ENCODE measurements at places on chromosomes 6 and 20.

DNA sequence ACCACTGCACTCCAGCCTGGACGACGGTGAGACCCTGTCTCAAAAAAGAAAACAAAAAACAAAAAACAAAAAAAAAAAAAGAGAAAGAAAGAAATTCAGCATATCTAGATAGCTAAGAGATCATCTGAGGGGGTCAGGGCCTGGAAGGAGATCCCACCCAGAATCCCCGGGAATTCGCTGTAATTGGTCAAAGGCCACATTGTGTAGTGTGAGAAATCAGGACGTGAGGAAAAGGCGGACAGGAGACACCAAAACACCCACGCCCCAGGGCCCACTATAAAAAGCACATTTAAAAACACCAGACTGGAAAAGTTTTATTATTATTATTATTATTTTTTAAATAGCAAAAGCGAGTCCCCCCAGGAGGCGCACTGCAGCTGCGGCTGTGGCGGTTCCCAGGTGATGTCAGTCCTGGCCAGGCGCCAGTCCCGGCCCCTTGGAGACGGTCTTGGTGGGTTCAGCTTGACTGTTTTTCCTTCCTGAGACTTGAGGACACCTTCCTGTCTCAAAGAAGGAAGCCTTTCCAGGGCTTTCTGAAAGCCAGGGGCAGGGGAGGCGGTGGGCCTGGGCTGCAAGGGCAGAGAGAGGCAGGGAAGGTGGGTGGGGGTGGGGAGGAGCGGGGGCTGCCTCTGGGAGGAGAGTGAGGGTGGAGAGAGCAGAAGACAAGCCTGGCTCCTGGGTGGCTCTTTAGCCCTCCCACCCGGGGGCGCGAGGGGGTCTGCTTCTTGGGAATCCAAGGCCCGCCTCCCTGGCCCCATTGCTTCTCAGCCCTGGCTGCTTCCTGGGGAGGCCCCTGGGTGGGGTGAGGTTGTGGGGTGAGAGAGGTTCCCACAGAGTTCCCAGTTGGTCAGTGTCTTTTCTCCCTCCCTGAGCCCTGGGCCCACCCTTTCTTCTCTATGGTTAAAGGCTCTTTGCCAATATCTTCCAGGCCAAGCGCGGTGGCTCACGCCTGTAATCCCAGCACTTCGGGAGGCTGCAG, 14.5 kb downstream of the TCF15 start:
- no peak for DNase-seq

- no peak for DNase-seq
Measured at GRCh38 chr6:105780146-105780860, 305.8 kb upstream of the PRDM1 start.

DNA sequence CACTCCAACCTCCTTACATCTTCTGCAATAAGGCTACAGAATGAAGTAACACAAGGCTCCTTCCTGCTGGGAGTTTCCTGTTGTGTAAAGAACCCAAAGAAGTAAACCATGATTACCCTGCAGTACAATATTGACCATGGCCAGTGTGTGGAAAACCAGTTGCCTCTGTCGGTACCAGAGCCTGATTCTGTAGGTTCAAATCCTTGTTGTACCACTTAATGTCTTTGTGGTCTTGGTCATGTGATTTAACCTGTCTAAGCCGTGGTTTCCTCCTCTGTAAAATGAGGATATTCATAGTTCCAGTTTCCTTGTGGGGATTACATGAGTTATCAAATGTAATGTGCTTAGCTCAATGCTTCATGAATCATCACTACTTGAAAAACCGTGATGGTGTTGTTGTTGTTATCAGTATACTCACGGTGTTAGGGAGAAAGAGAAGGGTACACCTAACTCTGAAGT, 60.3 kb upstream of the PRELID3B start:
- no peak for DNase-seq

GRCh38 chr6:12628327-12628726, 88.2 kb upstream of the PHACTR1 start:
- DNase-seq, result no peak

GRCh38 chr6:150874179-150874578, 8.7 kb downstream of the MTHFD1L start:
- DNase-seq, result no peak

GRCh38 chr6:5994234-5994998, 12.3 kb downstream of the NRN1 start:
- DNase-seq, result no peak

DNA sequence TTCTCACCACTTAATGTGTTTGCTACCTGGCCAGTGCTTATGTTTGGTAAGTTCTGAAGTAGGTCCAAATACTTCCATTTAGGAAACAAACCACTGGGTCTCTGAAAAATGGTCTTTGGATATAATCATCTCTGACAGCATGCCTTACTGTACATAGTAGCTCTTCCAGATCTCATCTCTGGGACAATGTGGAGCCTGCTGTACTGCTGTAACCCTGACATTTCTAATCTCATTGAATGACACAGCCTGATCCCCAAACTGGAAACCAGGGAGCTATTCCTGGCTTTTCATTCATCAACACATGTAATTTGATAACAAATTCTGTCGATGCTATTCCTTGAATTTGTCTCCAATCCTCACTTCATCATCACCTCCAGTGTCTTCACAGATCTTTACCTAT, 23.5 kb downstream of the OGFRL1 start:
- no peak for DNase-seq

- DNase-seq, result no peak
Measured at GRCh38 chr6:7899889-7900213, 10.7 kb downstream of the TXNDC5 start.

- DNase-seq, result no peak
Measured at GRCh38 chr6:64502801-64503200, 867.2 kb downstream of the PHF3 start.

GRCh38 chr6:87182321-87182720, 27.0 kb downstream of the ZNF292 start:
- DNase-seq, result no peak

GRCh38 chr6:19895866-19896692, 58.9 kb downstream of the ID4 start:
- DNase-seq, result no peak

GRCh38 chr20:23752481-23753193, 1.9 kb upstream of the CST1 start:
- no peak for DNase-seq

GRCh38 chr6:75213732-75214131, 7.9 kb upstream of the COL12A1 start:
- DNase-seq, result no peak

GRCh38 chr6:127276331-127276730, 9.7 kb downstream of the RNF146 start:
- DNase-seq, result no peak

DNA sequence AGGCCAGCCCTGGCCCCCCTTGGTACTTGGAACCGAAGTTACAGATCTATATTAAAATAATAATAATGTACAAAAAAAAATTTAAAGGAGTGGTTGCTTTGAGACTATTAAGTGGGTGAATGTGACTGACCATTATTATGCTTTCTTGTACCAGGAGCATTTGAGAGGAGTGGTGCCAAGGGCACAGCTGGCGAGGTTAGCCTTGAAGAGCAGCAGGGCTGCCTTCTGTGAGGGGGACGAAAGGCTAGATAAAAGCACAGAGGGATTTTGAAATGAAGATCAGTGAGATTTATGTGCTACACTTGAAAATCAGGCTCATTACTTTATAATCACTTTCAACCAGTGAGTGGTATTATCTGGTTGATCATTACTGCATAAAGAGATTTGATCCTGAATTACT, 48.6 kb downstream of the FIG4 start:
- DNase-seq, result no peak

- DNase-seq, result no peak
Measured at GRCh38 chr6:142384519-142385254, 82.9 kb downstream of the ADGRG6 start.

DNA sequence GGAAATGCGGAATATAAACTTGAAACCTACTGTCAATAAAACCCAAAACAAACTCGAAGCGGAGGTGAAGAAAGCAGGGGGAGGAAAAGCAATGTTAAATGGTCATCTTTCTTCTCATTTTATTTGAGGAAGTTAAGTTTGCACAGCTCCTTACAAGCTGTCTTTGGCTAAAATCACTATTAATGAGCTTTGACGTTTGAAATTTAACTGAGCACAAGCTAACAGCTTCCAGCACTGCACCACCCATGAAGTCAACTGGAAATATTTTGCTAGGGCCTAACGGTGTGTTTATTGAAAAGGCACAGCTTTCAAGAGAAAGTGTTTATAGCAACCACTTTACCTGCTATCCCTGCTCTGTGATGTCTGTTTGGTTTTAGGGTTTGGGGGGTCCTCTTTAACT, 103.8 kb downstream of the PKHD1 start:
- no peak for DNase-seq

- no peak for DNase-seq
Measured at GRCh38 chr20:63963348-63963741, 6.4 kb downstream of the ZNF512B start.

DNA sequence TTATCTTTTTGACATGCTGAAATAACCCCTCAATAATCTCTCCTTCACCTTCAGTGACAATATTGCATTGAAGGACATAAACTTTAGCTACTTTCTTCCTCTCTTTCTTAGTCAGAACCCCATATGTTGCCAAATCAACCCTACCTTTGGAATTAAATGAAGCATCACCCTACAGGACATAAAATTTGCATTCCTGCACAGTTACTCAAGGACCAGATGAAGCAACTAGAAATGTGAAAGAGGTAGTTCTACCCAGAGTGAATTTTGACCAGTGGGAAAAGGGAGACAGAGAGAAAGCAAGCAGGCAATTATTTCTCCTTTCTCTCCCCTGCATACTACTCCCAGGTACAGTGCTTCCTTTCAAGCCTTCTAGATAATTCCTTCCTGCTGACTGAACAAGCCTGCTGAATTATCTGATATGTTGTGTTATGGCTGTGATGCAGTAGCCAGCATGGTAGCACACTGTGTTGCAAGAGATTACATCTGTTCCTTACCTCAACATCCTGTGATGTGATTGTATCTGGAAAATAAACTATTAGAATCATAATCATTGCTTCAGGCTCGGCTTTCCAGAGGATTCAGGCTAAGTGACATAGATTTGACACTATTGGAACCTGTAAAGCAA, 16.6 kb downstream of the TENT5A start:
- DNase-seq, result no peak

DNA sequence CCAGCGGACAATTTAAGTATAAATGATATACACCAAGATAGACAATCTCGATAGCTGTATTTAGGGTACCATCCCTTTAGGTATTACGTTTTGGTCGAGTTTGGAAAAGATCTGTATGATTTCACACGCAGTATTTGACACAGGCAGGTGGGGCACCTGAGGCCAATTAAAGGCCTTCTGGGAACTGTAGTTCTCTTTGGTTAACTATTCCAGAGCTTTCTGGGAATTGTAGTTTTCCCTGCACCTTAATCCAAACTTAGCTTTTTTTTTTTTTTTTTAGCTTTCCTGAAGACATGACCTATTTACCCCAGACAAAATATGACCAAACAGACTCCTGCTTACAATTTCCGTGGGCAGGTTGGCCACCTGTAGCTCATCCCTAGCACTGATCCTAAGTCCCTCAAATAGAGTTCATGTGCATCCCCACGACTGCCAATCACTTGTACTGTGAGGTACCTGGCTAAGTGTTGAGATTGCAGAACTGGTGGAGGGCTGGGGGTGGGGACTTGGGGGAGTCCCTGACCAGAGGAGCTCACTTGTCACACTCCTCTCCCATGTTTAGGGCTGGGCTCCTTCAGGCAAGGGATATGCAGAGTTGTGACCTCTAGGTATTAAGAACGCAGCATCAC, 999 bp upstream of the EHMT2 start:
- DNase-seq, result peak; percentile 60

- DNase-seq, result peak; percentile 37
Measured at GRCh38 chr6:27280064-27280539, 32.0 kb downstream of the POM121L2 start.

DNA sequence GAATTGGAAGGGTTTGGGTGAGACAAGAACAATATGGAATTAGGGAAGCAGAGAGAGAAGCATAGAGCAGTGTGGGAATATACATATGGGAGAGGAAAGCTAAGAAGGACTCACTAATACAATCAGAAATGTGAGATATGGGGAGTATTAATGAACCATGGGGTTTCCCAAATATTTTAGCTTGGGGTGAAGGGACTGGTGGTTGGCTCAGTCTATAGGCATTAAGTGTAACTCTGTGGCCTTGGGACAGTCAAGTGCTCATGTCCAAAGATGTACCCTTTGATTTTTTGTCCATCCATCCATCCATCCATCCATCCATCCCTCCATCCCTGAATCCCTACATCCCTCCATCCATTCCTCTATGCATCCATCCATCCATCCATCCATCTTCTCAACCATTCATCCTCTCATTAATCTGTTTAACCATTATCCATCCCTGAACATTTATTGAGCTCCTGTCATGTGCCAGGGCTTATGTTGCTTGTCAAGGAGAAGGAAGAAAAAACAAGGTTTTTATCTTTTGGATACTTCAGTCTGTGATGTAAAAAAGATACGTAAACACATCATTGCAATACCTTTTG, 263.4 kb upstream of the CHD6 start:
- DNase-seq, result no peak

- DNase-seq, result no peak
Measured at GRCh38 chr20:1272368-1273100, 6.4 kb downstream of the SNPH start.

DNA sequence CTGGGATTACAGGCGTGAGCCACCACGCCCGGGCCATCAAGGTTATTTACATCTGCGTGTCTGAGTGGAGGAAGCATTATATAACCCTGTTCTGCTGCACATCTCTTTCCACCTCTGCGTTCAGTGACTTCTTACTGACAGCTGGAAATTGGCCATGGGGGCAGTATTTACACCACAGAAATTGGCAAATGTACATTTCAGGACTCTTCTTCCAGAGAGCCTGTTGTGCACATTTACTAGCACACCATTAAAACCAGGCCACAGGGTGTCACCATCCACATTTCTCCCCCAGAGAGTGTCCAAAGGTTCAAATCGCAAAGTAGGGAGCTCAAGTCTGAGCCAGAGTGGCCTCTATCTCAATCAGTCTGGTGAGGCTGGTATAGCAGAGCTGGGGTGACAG, 62.9 kb upstream of the SNX9 start:
- no peak for DNase-seq

- no peak for DNase-seq
Measured at GRCh38 chr6:28407401-28407800, 7.9 kb upstream of the ZSCAN12 start.

- no peak for DNase-seq
Measured at GRCh38 chr20:32595143-32595542, 10.0 kb upstream of the NOL4L start.

DNA sequence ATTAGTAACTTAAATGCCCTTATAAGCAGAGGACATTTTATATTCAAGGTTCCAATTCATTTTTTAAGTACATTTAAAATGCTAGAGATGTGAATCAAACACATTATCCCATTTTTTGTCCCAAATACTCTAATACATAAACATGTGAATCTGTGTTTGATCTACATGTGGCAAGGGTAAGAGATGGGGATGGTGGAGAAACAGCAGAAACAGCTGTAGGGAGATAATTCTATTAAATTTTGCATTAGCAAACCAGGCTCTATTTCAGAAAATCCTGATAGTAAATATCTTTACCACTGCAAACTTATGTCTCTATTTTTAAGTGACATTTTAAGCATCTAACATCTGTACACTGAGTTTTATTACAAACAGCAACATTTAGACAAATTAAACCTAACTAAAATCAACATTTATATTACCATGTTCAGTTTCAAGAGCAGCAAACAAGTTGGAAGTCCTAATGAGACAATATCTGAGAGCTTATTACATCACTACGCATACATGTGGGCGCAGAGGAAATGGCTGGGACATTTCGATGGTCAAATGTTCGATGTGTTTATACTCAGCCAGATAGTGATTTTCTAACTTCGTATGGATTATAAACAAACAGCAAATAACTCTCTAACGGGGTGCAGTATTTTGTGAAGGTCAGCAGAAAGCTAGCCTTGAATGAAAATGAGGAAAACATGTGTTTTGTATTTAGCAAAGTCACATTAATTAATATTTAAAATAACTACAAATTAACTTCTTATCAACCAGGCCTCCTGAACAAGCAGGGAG, 165.1 kb downstream of the GJA1 start:
- no peak for DNase-seq
